ENCODE measurements at places on chromosomes 1 and 21. TPM values are rescaled to one million over a fixed set of nuclear protein-coding genes. Genes with fewer than 3 reads are reported as not detected.

The NR1I3 gene
- not detected for total RNA-seq

The ADAMTS4 gene
- total RNA-seq: not detected

The SAMSN1 gene
- total RNA-seq: not detected

The GSTM3 gene
- 21.6 TPM for total RNA-seq

The OR2L2 gene
- total RNA-seq: not detected

The C1QA gene
- not detected for total RNA-seq

The TSTD1 gene
- total RNA-seq: 0.25 TPM

The GPR161 gene
- 10.8 TPM for total RNA-seq

The ERICH3 gene
- total RNA-seq: not detected

The IQGAP3 gene
- total RNA-seq: 17.8 TPM

The KRTAP11-1 gene
- not detected for total RNA-seq

The PCNX2 gene
- total RNA-seq: 9.4 TPM
